Right lung (tissue), 10 donors: ENCODE measurements at places on chromosomes 12 and 14.

DNA sequence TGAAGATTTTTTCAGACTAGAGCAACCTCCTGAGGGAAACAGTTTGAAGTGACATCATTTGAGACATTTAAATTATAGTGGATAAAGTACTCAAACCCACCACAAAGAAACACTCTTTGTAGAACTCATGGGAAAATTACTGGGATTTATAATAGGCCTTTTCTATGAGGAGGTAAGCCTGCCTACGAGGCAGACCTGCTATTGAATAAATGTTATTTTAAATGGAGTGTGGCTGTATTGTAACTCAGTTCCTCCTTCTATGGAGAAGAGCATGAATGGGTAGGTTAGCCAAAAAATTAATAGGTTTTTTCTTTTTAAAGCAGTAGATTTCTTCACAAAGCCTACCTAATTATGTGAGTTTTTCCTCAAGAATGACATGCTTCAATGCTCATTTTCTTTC lies 63.7 kb upstream of the PLEKHA5 start:
- DNase-seq = no peak

DNA sequence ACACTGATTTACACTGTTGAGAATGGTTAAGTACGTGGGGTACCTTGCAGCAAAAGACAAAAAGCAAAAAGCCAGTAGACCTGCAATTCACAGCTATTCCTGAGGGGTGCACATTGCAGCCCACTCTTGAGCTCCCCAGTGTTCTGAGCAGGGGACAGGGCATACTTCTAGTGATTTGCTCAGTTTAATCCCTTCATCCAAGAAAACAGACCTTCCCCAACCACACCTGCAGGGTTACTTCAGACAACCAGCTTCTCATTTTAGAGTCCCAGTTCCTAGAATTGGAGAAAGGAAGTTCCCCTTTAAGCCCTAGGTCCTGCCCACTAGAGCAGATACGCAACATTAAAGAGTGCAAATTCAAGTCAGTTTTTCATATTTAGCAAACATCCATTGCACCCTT lies 3.6 kb upstream of the WSB2 start:
- no peak for DNase-seq

DNA sequence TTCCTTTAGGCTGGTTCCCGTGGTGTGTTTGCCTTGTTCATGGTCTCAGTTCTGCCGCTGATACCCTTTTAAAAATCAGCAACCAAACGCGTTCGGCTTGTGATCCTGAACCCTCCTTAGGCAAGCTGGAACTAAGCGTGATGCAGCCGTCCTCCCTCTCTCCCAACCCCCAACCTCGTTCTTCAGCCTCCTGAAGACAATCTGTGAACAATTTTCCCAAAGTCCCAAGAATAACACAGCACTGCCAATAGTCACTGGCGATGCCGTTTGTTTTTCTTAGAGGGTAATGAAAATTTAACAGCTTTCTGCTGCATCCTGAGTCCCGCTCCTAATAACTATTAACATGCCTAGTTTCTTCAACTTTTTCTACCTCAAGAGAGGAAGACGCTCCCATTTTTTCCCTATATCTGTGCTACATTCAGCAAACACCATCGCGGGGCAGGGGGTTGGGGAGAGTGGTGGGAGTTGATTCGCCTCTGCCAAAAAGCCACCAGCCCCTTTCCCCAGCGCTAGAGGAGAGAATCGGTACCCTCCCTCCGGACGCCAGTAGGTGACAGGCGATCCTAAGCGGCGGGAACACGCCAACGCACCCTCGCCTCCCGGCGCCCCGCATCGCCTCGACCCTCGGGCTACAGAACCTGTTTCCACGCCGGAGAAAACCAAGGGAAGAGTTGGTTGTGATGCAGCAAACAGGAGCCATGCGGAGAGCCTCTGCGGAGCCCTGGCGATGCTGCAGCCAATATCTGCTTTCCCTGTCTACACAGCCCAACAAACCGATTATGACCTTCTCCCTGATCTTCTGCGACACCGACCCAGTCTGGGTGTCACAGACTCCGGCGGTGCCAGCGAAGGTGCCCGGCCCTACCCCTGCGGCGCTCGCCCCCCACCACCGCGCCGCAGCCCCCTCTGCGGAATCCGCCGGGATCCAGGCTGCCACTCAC lies 752 bp downstream of the PRICKLE1 start:
- no peak for DNase-seq

GRCh38 chr12:110627500-110628195 lies 13.7 kb downstream of the TCTN1 start:
- no peak for DNase-seq

DNA sequence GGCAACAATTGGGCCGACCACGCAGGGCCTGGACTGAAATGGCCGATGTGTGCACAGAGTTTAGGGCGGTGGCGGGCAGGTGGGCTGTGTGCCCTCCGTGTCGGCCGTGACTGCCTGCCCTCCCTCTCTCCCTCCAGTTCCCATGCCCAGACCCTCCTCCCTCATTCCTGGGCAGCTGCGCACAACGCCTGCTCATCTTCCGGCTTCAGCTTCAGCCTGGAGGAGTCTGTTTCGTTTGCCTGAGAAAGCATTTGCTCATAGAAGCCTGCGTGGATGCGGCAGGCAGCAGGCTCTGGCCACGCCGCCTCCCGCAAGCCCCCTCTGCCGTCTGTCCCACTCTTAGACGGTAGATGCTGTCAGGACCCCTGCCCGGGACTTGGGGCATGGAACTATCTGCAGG lies 47.3 kb upstream of the FZD10 start:
- no peak for DNase-seq

- DNase-seq = no peak
Measured at GRCh38 chr14:91511043-91511383, 903 bp upstream of the PPP4R3A start.

DNA sequence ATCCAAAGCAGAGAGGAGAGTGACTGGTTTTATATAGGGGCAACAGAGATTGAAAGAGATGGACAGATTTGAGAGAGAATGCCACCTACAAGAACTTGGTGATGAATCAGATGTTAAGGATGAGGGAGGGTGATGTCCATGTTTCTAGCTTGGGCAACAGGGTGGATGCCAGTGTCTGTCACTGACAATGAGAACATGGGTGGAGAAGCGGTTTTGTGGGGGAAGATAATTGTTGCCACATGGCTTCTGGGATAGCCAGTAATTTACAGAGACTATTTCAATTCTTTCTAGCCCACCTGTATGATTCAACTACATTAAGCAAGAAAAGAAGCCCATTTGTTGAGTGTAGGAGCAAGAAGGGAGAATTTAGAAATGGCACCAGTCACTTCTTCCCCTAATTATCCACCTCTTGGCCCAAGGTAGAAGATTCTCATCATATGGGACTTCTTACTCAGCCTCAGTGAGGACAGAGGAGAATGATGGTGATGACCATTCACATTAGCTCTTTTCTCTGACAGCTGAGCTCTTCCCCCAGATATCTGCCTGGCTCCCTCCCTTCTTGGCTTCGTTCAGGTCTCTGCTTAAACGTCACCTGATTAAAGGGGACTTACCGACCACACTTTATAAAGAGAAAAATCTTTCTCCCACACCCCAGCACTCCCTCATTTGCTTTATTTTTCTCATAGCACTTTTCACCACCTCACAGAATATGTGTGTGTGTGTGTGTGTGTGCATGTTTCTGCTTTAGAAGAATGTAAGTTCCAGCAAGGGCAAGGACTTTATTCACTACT lies 117.8 kb downstream of the DUSP6 start:
- no peak for DNase-seq

DNA sequence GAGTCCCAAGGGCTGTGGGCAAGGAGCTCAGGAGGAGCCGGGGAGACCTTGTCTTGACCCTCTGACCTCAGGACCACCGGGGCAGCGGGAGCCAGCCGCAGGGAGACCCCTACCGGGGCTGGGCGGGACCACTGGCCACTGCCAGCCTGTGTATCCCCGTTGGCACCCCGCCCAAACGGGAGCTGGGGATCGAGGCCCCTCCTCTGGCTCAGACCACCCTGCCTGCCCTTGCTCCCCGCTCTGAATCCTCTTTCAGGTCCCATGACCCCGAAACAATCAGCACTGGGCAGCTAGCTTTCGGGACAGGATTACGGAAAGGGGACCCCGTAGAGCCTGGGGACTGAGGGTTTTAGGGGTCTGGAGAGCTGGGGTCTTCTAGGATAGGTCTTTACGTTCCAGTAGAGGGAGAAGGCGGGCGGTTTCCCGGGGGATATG lies 1.3 kb downstream of the GLI1 start:
- DNase-seq = no peak

DNA sequence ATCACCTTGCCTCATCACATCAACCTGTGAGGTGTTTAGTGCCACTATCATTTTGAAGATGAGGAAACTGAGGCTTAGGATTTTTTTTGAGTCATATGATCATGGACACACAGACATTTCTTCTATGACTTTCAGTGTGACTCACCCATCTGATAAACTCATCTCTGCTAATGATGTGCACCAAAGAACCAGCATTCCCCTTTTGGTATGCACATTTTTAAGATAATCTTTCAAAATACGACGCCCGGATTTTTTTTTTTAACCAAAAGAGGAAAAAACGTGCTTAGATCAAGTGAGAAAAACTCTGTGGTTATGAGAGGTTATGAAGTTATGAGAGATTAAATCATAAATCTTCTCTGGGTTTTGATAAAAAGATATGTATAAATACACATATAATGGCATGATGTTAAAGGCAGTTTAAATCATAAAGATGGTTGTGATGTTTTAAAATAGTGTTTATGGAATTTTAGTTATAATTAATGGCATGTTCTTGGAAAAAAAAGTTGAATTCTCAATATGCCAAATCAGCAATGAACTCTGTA lies 948.1 kb downstream of the TMTC2 start:
- DNase-seq = no peak

- no peak for DNase-seq
Measured at GRCh38 chr14:86802726-86803125, 1190.3 kb downstream of the GALC start.

DNA sequence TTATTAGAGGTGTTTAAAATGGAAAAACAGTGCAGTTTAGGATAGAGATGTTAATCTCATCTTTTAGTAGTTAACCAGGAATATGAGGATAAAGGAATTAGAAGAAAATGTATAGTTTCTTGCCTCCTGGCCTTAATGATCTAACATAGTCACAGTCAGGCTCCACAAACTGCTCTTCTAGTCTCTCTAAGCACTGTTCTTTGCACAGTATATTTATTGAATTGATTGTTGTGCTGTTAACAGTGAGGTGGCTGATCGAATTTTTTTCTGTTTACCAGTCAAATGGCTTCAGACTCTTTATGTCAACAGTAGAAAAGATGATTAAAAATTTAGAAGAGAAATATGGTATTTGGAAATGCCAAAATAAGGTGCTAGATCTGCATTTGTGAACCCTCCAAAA lies 37.8 kb downstream of the ATF7IP start:
- DNase-seq = no peak

DNA sequence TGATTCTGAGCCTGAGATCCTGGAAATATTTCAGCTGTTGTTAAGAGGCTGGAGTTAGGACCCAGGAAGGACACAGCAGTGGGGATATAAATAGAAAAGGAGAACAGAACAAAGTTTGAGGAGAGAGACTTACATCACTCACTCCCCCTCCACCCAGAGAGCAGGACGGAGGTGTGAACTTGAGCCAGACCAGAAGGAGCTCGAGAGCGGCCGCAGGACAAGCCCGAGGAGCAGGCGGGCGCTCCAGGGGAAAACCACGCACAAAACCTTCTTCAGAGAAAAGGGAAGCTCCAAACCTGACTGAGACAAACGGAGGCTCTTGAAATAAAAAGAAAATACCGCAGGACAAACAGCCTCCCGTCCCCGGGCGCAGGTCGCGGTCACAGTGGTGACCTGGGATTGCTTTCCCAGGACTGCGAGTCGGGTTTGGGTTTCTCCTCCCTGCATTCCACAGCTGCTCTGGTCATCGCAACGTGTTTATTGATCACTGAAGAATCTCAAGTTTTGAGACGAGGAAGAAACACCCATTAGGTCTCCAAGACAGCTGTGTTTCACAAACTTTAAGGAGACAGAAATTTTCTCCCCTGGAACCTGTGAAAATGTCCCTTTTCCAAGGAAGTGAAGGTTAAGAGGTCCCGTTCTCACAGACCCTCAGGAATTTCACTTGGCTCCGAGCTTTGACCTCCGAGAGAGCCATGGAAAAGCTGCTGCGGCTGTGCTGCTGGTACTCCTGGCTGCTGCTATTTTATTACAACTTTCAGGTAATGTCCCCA lies at the start of gene ADGRD1:
ADGRD1 (plus strand) TSS at position 137 of the 773 bp plus-strand sequence; CDS start at position 696, 559 bp downstream.
- peak; percentile 76 for DNase-seq

DNA sequence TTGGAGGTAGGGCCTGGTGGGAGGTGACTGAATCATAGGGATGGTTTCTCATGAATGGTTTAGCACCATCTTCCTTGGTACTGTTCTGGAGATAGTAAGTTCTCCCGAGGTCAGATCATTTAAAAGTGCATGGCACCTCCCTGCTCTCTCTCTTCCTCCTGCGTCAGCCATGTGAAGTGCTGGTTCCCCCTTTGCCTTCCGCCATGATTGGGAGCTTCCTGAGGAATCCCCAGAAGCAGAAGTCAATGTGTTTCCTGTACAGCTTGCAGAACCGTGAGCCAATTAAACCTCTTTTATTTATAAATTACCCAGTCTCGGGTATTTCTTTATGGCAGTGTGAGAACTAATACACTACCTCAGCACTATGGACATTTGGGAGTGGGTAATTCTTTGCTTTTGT lies 4.8 kb upstream of the LGMN start:
- no peak for DNase-seq

- no peak for DNase-seq
Measured at GRCh38 chr12:4918950-4919660, 9.4 kb downstream of the KCNA1 start.

- no peak for DNase-seq
Measured at GRCh38 chr12:27869567-27869966, 89.5 kb upstream of the MANSC4 start.

DNA sequence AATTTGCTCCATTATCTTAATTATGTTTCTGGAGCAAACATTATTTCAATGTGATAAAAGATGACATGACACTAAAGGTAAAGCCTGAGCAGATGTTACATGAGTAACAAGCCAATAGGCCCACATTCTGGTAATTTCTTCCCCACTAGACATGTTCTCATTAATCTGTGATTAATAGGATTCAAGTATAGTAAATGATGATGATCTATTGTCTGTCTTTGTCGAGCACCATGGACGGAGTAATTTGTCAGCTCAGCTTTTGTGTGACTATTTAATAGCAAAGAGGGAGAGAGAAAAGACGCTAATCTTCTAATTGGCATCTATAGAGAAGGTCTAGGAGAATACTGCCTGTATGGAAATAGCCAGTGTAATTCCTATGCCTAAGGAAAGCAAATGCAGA lies 62.2 kb upstream of the INSM2 start:
- DNase-seq = no peak

- DNase-seq = no peak
Measured at GRCh38 chr12:13377698-13378097, 181.2 kb downstream of the EMP1 start.

DNA sequence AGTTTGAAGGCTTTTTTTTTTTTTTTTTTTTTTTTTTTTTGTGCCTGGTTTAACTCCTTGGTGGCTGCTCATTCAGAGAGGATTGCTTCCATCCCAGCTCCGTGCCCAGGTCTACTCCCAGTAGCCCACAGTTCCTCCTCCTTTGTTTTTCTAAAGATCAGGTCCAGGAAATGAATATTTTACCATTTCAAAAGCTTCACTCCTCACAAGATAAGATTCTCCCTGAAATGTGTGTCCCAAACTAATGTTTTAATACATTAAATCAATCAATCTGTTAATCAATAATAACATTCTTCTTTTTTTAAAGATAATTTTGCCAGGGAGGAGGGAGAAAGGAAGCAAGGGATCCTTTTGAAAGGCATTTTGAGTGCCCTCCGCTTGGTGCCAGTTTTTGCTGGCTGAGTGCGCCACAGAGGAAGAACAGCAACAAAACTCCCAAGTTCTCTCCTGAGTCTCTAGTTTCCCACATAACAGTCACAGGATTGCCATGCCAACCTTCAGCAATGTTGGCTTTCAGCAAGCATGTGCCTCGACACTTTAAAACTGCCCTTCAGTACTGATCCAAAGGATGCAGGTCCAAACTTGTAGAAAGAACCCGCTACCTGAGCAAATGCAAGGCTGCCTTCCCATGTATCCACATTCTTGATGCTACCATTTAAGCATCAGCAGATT lies 99.2 kb downstream of the RMST start:
- no peak for DNase-seq
